ENCODE measurements at places on chromosomes 5 and 9.

DNA sequence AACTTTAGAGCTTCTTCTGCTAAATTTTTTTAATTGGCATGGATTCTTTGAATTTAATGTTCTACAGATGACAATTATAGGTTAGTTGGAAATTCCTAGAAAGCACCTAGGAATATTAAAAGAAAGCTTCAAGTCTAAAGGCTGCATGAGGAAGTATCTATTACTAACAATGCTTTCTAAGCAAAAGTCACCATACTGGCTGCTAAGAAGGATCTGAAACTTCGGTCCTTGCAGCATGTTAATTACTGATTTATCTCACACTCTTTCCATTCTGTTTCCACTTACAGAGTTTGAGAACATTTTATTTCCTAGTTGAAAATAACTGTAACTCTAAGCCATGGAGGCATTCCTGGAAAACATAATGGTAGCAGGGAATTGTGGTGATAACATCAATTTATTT is 8.4 kb downstream of the SEMA6A start:
- DNase-seq = no peak

DNA sequence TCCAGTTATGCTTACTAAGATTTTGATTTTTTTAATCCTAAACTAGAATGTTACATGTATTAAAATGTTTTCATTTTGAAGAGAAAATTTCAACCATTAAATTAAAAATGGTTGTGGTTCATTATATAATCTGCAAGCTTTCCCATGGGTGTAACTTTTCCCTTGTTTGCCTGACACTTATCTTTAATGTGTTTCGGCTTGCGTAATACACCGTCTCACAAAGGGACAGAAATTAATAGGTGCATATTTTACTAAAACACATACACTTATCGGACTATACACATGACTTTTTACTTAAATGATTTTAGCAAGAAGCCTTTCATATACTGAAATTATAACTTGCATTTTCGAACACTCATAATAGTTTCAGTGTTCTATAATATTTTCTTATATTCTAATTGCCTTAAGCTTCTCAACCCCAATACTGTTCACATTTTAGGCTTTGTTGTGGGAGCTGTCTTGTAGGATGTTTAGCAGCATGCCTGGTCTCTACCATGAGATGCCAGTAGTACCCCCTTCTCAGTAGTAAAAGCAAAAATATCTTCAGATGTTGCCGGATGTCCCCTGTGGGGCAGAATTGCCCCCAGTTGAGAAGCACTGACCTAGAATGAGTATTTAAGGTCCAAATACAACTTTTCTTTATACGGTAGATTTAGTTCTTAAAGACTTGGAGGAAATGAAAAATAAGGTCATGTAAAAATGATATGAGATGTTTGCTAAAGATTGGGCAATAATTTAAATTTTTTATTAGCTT is 28.6 kb downstream of the UGCG start:
- DNase-seq = no peak

- peak; percentile 15 for DNase-seq
Measured at GRCh38 chr5:102153003-102153759, 142.9 kb downstream of the SLCO4C1 start.

DNA sequence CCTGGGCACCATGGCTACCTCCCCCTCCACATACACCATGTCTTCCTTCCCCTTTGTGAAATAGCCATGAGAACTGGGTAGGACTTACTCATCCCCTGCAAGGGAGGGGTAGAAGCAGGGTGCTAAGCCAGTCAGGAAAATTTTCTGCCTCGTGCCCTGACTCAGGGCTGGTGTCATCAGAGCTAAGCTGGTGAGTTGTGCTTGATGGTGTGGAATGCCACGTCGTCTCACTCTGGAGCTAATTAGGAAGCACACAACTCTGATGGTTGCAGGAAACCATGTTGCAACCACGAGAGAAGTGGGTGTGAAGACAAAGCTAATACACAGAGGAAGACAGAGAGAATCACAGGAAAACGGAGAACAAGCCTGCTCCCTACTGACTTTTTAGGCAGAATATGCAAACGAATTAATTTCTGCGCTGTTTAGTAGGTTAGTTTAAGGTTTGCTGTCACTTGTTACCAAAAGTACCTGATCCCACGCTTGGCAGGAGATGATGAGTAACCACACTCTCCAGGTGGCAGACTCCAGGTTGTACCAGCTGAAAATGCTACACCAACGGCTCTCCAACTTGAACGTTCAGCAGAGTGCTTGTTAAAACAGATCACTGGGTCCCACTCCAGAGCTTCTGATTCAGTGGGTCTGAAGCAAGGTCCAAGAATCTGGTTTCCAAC is 54.5 kb downstream of the STK10 start:
- peak; percentile 94 for DNase-seq

DNA sequence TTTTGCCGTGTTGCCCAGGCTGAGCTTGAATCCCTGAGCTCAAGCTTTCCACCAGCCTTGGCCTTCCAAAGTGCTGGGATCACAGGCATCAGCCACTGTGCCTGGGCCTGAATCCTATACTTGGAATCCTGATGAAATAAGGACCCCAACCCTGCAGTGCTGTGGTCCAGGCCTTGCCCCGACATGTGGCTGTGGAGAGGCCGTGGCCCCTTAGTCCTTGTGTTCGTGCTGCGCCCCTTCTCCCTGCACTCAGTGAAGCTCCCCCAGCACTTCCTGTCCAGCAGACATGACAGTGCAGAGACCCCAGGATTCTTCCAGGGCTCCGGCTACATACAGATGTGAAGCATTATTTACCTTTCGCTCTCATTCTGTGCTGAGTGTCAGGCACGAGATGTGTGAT is 52.9 kb downstream of the EHMT1 start:
- no peak for DNase-seq

DNA sequence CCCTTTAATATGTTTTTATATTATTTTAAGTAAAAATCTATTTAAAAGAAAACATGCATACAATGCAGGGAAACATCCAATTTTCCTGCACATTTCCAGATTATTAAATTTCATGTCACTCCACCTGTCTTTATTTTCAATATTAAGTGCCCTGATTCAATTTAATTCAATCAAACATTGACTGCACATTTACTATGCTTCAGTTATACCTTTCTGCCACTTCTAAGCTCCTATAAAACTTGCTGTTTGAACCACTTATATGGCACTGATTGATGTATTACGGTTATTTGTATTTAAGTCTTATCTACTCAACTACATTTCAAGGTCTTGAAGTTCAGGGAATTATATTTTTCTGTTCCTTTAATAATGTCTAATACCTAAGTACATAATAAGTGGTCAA is 198.0 kb downstream of the CAVIN4 start:
- no peak for DNase-seq

DNA sequence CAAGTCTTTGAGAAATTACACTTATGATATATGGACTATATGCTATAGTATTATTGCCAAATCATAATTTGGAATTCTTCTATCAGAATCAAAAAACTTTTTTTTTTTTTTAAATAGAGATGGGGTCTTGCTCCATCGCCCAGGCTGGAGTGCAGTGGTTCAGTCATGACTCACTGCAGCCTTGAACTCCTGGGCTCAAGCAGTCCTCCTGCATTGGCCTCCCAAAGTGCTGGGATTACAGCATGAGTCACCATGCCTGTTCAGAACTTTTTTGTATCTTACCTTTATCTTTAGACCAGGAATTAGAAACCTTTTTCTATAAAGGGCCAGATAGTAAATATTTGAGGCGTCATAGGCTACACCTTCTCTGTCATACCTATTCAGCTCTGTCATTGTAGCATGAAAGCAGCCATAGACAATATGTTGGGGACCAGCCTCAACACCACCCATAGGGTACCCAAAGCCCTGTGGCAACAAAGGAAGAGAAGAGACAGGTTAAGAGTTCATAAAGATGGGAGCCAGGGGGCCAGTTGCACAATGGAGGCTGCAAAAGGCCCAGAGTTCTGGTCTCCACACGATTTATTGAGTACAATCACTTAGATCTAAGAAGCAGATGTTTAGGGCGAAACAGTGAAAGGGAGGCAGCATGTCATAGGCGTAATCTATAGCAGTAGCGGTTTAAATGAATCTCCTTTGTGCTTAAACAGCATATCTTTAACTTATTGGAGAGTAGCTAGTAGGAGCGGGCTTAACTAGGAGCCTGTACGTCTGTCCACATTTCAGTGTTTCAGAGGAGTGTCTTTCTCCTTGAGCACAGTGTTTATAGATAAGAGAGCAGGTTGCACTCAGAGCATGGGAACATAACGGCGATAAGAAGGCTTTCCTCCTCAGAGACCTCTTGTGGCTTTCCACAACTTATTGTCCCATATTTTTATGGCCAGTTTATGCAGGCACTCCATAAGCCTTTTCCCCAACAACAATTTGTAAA is 12.5 kb downstream of the ECM2 start:
- no peak for DNase-seq

- DNase-seq = no peak
Measured at GRCh38 chr5:143683459-143683858, 128.5 kb upstream of the HMHB1 start.

GRCh38 chr5:174794931-174795672 is 70.7 kb downstream of the MSX2 start:
- no peak for DNase-seq

- no peak for DNase-seq
Measured at GRCh38 chr5:40678026-40678425, 1.7 kb upstream of the PTGER4 start.

GRCh38 chr5:52709167-52709925 is 78.4 kb upstream of the ITGA1 start:
- no peak for DNase-seq
